ENCODE measurements at places on chromosomes 6 and 20. TPM values are rescaled to one million over a fixed set of nuclear protein-coding genes. Genes with fewer than 3 reads are reported as not detected.
A peak's percentile ranks its signal among the peaks of the same experiment; 100 is the strongest.

GRCh38 chr6:109793021-109793420 is 101.9 kb downstream of the FIG4 start:
- no peak for DNase-seq

Gene EBF4
- 7.7 TPM for total RNA-seq

DNA sequence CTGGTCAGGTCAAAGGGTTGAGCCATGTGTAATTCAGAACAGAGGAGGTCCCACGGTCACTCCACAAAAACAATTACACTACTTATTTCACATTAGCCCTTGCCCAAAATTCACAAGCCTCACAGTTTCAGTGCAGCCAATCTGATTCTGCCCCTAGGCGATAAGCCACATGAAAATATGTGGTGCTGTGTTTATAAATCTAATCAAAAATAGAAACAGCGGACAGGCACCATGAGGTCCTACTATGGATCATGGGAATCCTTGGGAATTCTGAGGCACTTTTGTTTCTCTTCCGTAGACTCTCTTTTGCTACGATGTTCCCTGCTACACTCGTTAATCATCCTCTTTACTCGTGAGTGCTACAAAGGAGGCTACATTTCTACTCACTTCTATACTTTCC is 476.1 kb downstream of the TFAP2A start:
- no peak for DNase-seq

Gene OR2H2
- not detected for total RNA-seq

DNA sequence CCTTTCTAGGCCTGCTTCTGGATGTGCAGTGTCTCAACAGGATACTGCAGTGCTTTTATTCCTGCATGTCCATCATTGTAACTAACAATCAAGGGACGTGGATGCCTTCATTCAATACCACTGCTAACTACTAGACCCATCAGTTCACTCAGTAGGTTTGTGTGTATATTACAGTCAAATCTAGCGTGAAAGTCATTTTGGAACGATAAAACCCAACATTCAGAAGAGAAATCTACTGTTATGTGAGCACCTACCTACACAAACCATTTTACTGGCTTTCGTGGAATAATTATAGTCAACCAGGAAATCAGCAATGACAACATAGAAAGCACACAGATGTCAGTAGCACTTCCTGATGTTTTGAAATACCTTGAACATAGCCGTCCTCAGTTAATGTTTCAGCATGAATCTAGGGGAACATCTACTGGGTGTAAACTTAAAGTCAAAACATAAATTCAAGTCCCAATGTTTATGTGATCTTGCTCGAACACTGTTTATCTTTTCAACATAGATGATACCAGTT is 270.6 kb downstream of the FARS2 start:
- no peak for DNase-seq

Gene CTCFL
- not detected for total RNA-seq

DNA sequence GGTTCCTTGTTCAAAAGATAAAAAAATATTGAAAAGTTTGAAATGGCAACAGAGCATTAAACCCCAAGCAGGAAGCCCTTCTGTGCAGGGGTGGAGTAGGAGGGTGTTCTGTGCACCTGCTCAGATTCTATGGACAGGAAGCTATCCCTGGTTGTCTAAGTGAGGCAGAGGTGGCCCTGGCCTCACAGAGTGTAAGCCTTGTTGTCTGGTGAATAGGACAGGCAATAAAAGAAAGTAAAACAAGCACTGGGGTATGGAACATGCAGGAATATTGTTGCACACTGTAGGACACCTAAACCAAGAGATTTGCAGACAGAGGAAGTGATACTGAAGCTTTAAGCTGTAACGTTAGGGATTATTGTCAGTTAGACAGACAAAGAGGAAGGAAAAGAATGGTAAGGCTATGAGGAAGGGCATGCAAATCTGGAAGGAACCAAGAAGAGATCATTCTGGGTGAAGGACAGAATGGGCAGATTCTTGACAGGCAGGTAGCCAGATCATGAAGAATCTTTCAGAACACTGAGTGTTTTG is 66.8 kb downstream of the TBC1D7 start:
- DNase-seq, result peak; percentile 7

- DNase-seq, result no peak
Measured at GRCh38 chr20:50745634-50746137, 14.3 kb downstream of the PARD6B start.

Gene DLL1
- total RNA-seq, result 8.6 TPM

- DNase-seq, result no peak
Measured at GRCh38 chr6:107787589-107787960, 36.5 kb downstream of the SCML4 start.

DNA sequence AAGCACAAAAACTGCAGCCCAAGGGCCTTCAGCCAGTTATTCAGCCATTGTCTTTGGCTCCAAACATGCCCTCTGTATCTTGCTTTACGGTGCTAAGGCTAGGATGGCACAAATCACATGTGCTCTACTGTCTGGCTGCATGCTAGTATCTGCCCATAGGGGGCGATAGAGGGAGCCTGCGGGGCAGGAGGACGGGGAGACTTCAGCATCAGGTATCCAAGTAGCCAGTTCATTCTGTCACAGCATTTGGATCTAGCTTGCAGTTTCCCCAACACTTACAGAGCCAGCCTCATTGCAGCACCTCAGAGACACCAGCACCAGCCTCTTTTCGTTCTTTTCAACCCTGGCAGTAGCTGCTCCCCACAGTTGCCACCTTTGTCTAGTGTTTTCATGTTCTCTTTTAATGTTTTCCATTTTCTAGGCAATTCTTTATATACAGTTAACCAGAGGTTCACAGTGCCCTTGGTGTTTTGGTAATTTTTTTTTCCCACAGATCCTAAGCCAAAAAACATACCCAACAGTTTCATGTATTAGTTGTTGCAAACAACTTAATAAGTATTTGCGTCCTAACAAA is 705.9 kb downstream of the PTPRT start:
- no peak for DNase-seq

DNA sequence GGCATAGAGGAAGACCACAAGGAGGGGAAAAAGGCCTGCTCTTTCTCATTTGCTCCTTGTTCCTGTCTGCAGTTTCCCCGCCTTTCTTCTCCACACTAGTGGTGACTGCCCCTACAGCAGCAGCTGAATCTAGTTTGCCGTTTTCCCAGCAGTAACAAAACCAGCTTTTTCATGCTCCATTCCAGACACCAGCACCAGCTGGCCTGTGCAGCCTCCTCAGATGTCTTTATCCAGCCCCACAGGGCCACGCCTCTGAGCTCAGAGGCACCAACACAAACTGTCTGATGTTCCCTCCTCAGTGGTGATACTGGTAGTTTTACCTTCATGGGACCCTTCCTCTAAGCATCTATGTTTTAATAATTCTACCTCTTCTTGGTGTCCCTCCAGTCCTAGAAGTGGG is 70.4 kb upstream of the SLC24A3 start:
- DNase-seq, result no peak

GRCh38 chr20:10077886-10078285 is 43.1 kb downstream of the ANKEF1 start:
- no peak for DNase-seq

Measured in T-cell (primary cell).